ENCODE measurements at places on chromosomes 1 and 21.
A peak's percentile ranks its signal among the peaks of the same experiment; 100 is the strongest.

- no peak for DNase-seq
Observed at GRCh38 chr1:54371038-54371941, 34.9 kb downstream of the SSBP3 start.

GRCh38 chr1:69451196-69451595 lies 116.5 kb upstream of the LRRC7 start:
- DNase-seq, result no peak

GRCh38 chr1:217021956-217022355 lies 298.7 kb upstream of the ESRRG start:
- DNase-seq, result no peak

DNA sequence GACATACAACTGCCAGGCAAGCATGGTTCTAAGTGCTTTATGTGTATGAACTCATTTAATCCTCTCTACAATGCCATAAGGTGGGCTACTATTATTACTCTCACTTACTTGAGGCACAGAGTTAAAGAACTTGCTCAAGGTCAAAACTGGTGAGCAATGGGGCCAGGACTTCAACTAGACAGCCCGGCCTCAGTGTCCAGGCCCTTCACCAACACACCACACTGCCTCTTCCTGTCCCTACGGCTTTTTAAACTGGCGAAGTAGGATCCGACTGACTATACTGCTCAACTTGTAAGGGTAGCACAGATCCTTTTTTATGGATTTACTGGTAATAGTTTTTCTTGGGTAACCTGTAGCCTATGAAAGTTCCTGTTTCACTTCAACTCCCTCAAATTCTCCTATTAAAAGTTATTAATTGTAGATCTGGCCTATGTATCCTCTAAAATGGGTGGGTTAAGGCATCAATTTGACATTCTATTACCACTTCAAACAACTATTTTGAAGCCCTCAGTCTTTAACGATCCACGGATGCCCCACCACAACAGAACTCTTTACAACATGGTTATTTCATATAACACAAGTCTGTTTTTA lies 4.3 kb downstream of the ERRFI1 start:
- no peak for DNase-seq

GRCh38 chr21:46091631-46092025 lies 6.3 kb upstream of the COL6A2 start:
- DNase-seq, result peak; percentile 16

DNA sequence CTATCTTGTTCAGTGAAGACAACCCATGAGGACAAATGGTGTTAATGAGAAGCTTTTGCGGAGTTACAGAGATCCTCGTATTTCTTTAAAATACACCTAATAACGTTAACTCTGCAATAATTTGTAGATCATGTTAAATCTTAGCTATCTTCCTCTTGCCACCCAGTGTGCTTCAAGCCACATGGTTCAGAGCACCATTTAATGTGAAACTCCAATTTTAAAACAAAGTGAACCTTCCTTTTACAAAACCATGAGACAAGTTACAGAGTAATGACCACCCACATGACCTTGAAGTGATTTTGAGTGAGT lies 1.7 kb upstream of the KCNE2 start:
- no peak for DNase-seq

GRCh38 chr1:18536915-18537314 lies 56.2 kb downstream of the KLHDC7A start:
- no peak for DNase-seq

GRCh38 chr1:116997066-116997465 lies 4.5 kb upstream of the CD101 start:
- no peak for DNase-seq

Measured in stimulated activated CD4-positive, alpha-beta T cell treated with anti-CD3 and anti-CD28 coated beads, Interleukin-2, amount 100 ng/mL, for 24 hours (primary cell).